ENCODE measurements at places on chromosomes 16 and 17.

- no peak for DNase-seq
Observed at GRCh38 chr17:55334285-55334684, 69.5 kb downstream of the HLF start.

DNA sequence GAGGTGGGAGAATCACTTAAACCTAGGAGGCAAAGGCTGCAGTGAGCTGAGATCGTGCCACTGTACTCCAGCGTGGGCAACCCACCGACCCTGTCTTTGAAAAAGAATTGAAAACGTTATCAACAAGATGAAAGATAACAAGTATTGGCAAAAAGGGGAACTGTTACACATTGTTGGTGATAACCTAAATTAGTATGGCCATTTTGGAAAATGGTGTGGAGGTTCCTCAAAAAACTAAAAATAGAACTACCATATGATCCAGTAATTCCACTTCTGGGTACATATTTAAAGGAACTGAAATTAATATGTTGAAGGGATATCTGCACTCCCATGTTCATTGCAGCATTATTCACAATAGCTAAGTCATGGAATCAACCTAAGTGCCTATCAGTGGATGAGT, 61.0 kb downstream of the ABHD15 start:
- no peak for DNase-seq

- DNase-seq, result peak; percentile 46
Observed at GRCh38 chr16:79171931-79172705, 428.4 kb downstream of the MAF start.

DNA sequence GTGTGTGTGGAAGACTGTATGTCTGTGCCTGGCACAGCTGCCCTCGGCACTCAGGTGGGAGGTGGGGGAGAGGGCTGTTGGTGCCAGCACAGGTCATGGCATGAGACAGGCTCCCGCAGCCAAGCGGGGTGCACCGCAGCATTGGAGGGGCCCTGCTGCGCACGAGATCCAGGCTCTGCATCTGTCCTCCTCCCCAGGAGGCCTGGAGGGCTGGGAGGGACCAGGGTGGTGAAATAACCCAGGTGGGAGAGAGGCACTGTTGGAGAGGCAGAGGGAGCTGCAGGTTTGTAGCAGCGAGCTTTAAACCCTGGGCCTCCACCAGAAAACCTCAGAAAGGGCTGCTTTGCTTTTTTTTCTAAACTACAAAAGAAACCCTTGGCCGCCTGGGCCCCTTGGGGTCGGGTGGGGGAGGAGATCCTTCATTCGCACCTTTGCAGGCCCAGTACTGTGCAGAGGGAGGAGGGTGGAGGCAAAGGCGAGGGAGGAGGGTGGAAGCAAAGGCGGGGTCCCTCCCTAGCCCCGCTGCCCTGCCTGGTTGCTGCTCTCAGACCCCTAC, 241.7 kb downstream of the SEC14L1 start:
- no peak for DNase-seq

GRCh38 chr17:57662041-57662440, 83.1 kb downstream of the CCDC182 start:
- peak; percentile 69 for DNase-seq

- no peak for DNase-seq
Observed at GRCh38 chr17:73770115-73770848, 126.0 kb upstream of the SDK2 start.

Measured in NCI-H1417 treated with DMSO at 0.1 percent for 48 hours (cell line).